ENCODE measurements at places on chromosomes 12 and 14. TPM values are rescaled to one million over a fixed set of nuclear protein-coding genes. Genes with fewer than 3 reads are reported as not detected.

CTDSP2 gene
- 67.2 TPM for total RNA-seq

ATL1 gene
- 0.81 TPM for total RNA-seq

BMP4 gene
- total RNA-seq, result not detected

DNA sequence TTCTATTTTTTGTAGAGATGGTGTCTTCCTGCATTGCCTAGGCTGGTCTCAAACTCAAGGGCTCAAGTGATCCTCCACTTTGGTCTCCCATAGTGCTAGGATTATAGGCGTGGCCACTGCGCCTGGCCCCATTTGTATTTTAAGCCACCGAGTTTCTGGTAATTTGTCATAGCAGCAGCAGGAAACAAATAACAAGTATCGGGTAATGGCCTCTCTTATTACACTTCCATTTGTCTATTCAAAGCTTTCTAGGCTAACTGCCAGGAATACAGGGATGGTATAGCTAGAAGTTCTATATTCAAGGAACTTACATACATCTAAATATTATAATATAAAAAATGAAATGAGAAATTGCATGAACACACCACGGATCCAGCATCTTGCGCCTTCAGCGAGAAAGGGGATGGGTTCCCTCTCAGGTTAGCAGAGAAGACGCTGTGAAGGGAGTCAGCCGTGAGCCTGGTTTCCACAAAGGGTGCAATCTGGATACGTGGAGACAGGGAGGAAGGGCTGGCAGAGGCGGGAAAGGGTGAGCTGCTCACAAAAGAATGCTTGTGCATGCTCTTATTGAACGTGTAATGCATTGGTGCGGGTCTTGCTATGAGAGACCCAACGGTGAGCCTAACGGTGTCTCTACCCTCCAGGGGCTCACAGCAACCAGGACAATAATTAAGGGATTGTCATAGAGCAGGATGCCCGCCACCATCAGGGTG is 9.5 kb downstream of the BDKRB1 start:
- H3K27ac ChIP-seq, result no peak overlapping the region
- no peak overlapping the region for H3K4me3 ChIP-seq
- no peaks in the 10 kb centered on the region for H3K36me3 ChIP-seq

DNA sequence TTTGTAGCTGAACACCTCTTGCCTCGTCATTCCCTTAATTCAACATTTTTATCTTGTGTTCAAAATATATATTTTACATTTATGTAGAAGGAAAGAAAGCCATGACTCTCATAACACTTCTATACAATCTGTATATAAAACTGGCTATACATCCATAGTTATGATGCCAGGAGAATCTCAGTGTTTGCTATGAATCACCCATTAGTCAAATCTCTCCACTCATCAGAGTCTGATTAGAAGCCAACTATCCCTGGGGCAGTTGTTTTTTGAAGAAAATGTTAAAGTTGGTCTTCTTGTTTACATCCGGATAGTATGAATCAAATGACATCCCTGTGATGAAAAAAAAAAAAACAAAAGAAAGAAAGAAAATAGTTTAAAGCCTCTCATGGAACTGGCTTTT is 503.9 kb downstream of the NELL2 start:
- H3K27me3 ChIP-seq, result no peaks in the 10 kb centered on the region
- no peak for DNase-seq
- no peaks in the 10 kb centered on the region for H3K36me3 ChIP-seq
- H3K4me3 ChIP-seq, result no peak overlapping the region
- no peak overlapping the region for H3K27ac ChIP-seq

DNA sequence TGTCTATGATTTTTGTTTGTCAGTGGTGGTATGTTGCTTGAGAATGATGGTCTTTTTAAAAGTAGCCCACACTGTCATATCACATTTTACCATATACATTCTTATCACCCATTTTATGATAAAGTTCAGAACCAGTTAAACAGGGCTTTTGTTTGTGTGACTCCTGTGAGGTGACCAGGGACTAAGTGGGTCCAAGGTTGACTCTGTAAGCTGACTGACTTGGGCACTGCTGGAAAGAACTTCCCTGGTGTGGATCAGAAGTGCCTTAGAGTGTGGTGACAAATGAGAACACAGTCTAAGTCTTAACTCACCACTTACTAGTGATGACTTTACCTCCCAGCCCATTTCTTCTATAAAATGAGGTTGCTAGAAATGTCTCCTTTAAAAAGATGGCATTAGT is 52.6 kb downstream of the VRK1 start:
- no peak overlapping the region for H3K27ac ChIP-seq
- H3K4me1 ChIP-seq, result peaks cover 19% of the 10 kb centered on the region
- no peaks in the 10 kb centered on the region for H3K27me3 ChIP-seq
- DNase-seq, result no peak

- H3K4me3 ChIP-seq, result no peak overlapping the region
- H3K4me1 ChIP-seq, result peaks cover 26% of the 10 kb centered on the region
- H3K27ac ChIP-seq, result peak overlapping the region; percentile 58
- H3K27me3 ChIP-seq, result no peaks in the 10 kb centered on the region
These were observed 74.7 kb downstream of the PRORP start for GRCh38 chr14:35197015-35197414.

DNA sequence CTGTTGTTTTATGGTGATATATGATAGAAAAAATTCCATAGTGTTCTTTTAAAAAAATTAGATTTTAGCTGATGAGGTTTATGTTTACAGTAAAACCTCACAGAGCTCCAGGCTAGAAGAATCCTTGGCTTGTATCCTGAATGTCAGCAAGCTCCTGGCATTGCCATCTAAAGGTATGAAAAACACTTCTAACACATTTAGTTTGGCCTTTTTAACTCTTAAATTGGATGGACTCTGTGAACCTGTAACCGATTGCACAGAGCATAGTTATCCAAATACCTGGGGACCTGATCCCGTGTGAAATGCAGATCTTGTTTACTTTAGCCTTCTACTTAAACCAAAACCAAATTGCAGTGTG is 241.1 kb upstream of the DCN start:
- DNase-seq, result no peak
- H3K4me3 ChIP-seq, result no peak overlapping the region
- H3K4me1 ChIP-seq, result no peaks in the 10 kb centered on the region
- H3K36me3 ChIP-seq, result no peaks in the 10 kb centered on the region
- peaks cover 5% of the 10 kb centered on the region for H3K27me3 ChIP-seq
- no peak overlapping the region for H3K27ac ChIP-seq

ASCL1 gene
- total RNA-seq, result not detected

CNIH1 gene
- 82.0 TPM for total RNA-seq

IL26 gene
- total RNA-seq, result not detected

DNA sequence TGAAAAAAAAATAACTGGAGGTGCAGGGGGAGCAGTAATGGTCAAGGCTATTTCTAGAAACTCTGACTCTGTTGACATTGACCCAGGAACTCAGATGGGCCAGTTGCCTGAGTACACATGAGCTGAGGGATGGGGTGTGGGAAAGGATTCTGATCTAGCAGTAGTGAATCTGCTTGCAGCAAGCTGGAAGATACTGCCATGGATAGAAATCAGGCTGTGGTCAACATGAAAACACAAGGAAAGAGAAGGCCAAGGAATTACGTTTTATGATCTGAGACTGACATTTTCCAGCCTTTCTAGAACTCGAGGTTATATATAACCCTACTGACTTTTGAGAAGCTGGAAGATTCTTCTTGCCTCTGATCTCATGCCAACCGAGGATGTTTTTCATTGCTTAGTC is 90.0 kb downstream of the ANO6 start:
- H3K4me3 ChIP-seq, result no peak overlapping the region
- H3K4me1 ChIP-seq, result no peaks in the 10 kb centered on the region
- H3K36me3 ChIP-seq, result peaks cover 14% of the 10 kb centered on the region
- H3K27me3 ChIP-seq, result no peaks in the 10 kb centered on the region
- H3K27ac ChIP-seq, result no peak overlapping the region

GRCh38 chr12:62738616-62739015 is 196.3 kb downstream of the PPM1H start:
- H3K36me3 ChIP-seq, result no peaks in the 10 kb centered on the region
- DNase-seq, result no peak
- no peak overlapping the region for H3K4me3 ChIP-seq
- H3K27me3 ChIP-seq, result no peaks in the 10 kb centered on the region
- no peak overlapping the region for H3K27ac ChIP-seq
- peaks cover 4% of the 10 kb centered on the region for H3K4me1 ChIP-seq

DNA sequence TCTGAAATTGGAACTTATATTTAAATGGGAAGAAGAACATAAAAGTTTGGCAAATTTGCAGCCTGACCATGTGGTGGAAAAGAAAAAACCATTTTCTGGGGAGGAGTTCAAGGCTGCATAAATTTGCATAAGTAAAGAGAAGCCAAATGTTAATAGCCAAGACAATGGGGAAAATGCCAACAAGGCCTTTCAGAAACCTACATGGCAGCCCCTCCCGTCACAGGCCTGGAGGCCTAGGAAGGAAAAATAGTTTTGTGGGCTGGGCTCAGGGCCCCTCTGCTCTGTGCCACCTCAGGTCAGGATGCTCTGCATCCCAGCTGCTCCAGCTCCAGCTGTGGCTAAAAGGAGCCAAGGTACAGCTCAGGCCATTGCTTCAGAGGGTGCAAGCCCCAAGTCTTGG is 67.6 kb upstream of the CCDC60 start:
- DNase-seq, result no peak
- H3K4me1 ChIP-seq, result no peaks in the 10 kb centered on the region
- H3K27me3 ChIP-seq, result peaks cover 1% of the 10 kb centered on the region
- H3K27ac ChIP-seq, result no peak overlapping the region
- H3K4me3 ChIP-seq, result no peak overlapping the region
- no peaks in the 10 kb centered on the region for H3K36me3 ChIP-seq

MMP19 gene
- not detected for total RNA-seq

GRCh38 chr12:64431791-64432190 is 20.1 kb upstream of the TBK1 start:
- H3K4me1 ChIP-seq, result no peaks in the 10 kb centered on the region
- no peak overlapping the region for H3K4me3 ChIP-seq
- H3K27me3 ChIP-seq, result no peaks in the 10 kb centered on the region
- H3K36me3 ChIP-seq, result peaks cover 73% of the 10 kb centered on the region

OAS1 gene
- total RNA-seq, result 26.8 TPM

ATP2A2 gene
- 107 TPM for total RNA-seq

DNA sequence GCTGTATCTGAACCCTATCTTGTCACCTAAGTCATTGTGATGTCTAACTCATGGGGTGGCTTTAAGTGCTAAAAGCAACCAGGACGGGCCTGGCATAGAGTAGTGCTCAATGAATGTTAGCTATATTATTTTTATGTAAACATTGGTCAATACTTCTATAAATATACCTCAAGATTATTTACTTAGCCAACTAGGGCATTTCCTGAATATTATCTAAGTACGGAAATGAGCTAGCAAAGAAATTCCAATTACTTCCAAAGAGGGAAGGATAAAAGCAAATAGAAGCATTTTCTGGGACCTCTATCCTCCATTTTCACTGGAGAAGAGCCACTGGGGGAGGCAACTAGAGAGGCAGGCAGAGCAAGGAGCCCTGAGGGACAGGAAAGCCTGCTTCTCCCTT is 20.6 kb downstream of the CCDC92 start:
- H3K4me3 ChIP-seq, result no peak overlapping the region
- no peak overlapping the region for H3K27ac ChIP-seq
- H3K36me3 ChIP-seq, result no peaks in the 10 kb centered on the region
- no peaks in the 10 kb centered on the region for H3K4me1 ChIP-seq

- no peak overlapping the region for H3K4me3 ChIP-seq
- no peak overlapping the region for H3K27ac ChIP-seq
- DNase-seq, result no peak
- H3K27me3 ChIP-seq, result no peaks in the 10 kb centered on the region
These were observed 77.8 kb downstream of the SPPL3 start for GRCh38 chr12:120826335-120826734.

DNA sequence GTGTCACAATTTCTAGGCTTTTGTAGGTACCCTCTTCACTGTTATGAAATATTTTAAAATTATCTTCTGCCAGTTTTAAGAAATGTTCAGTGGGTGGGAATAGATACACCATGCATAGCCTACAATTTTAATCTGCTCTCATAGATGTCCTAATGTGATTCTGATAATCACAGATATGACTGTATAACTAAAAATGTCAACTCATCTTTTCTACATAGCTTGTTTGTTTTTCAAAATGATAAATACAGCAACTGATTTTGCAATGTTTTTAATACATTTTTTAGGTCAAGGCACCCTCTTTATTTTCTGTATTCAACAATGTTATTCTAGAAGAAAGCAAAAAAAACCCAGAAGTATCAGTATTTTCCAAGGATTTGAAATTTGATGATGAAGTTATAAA is 61.6 kb downstream of the LRRC9 start:
- no peaks in the 10 kb centered on the region for H3K4me1 ChIP-seq
- no peak overlapping the region for H3K4me3 ChIP-seq
- no peak overlapping the region for H3K27ac ChIP-seq
- no peak for DNase-seq
- no peaks in the 10 kb centered on the region for H3K36me3 ChIP-seq

- H3K4me3 ChIP-seq, result peak within 1 kb of the TSS; percentile 87
- H3K4me1 ChIP-seq, result peaks cover 26% of the 10 kb centered on the region
- peak within 1 kb of the TSS; percentile 92 for H3K27ac ChIP-seq
- peaks cover 20% of the 10 kb centered on the region for H3K36me3 ChIP-seq
These were observed at the start of gene MTA1 for GRCh38 chr14:105419195-105420091. Gene MTA1, plus strand, starts transcription at chr14:105419827. Its CDS starts 209 bp downstream, at chr14:105420036.

Measured in activated CD8-positive, alpha-beta T cell treated with anti-CD3 and anti-CD28 coated beads for 36 hours (primary cell).